GM04503 (cell line): ENCODE measurements at places on chromosomes 1 and 21.

GRCh38 chr1:231691618-231692259, 65.1 kb downstream of the DISC1 start:
- DNase-seq: no peak

DNA sequence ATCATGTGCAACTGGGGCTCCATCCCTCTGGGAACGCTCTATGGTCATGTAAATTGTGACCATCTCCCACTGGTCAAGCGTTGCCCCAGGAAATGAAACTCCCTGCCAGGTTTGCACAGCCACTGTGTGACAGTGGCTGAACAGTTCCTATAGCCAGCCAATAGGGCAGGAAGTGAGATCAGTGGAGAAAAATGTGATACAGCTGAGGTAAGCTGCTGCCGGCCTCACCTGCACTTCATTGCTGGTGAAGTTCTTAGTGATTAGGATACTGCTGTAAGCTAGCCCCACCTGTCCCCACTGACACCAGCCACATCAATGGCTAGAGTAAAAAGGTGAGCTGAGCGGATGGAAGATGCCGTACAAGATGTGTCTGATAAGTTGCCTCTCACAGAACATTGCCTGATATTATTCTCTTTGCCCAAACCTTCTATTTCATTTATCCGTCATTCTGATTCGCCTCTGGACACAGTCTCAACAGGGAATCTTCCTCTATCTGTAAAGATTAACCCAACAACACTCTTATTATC, 38.4 kb upstream of the CDC42BPA start:
- DNase-seq: no peak

DNA sequence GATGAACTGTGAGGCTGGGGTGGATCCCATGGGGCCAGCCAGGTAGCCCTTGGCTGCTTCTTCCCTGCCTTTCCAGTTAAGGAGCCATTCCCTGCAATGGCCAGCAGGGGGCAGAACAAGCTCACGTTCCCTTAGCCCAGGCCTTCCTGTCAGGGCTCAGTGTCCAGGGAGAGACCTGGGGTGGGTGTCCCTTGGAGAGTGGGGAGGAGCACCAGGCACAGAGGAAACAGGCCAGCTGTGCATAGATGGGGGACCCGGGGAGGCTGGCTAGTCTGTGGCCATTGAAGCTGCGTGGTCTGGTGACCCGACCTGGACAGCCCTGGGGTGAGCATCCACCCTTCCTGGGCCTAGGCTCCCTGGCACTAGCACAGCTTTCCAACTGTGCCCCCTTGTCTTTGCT, 13.2 kb upstream of the EPS8L3 start:
- no peak for DNase-seq

GRCh38 chr21:41824466-41825207, 54.5 kb downstream of the PRDM15 start:
- DNase-seq: no peak

GRCh38 chr1:54225986-54226559, 26.1 kb downstream of the MRPL37 start:
- no peak for DNase-seq

DNA sequence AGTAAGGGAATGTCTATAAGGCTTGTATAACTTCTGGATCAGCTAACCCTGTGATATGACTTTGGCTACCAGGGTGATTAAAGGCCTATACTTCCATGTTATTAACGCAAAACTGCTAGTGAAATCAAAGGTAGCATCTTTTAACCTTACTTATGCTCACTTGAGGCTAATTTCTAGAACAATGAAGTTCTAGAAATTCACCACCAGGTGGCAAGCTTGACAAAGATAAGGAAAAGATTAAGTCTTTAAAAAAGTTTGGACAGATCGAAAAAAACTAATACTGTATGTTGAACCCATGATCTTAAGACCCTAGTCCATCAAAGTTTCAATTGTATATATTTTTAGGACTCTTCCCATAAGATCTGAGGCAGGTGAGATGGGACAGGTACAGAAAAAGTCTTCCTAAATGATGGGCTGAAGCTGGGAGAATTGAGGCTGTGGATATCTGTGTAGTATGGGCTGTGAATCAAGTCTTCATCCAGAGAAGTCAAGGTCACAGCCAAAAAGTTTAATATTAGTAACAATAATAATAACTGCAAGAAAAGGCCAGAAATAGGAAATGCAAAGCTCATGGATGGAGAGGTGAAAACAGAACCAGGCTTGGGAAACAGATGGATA, 18.8 kb downstream of the KYAT3 start:
- DNase-seq: no peak

DNA sequence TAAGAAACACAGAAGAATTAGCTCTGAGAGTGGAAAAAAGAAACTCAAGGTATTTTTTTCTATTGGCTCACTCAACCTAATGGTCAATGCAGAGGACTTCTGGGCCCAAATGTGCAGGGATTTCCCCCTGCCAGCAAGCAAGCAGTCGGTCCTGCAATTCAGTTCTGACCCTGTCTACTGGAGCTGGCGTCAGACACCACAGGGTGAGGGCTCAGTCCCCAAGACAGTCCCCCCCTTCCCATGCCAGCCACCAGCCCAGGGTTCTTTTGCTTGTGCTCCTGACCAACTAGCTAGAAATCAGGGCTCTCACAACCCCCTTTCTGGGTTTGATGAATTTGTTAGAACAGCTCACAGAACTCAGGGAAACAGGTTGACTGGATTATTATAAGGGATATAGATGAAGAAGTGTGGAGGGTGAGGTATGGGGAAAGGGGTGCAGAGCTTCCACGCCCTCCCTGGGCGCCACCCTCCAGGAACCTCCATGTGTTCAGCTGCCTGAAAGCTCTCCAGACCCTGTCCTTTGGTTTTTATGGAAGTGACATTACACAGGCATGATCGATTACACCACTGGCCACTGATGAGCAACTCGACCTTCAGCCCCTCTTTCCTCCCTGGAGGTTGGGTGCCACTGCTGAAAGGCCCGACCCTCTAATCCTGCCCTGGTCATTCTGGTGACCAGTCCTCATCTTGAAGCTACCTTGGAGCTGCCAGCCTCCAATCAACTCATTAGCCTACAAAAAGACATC, 22.5 kb upstream of the PWP2 start:
- DNase-seq: no peak

DNA sequence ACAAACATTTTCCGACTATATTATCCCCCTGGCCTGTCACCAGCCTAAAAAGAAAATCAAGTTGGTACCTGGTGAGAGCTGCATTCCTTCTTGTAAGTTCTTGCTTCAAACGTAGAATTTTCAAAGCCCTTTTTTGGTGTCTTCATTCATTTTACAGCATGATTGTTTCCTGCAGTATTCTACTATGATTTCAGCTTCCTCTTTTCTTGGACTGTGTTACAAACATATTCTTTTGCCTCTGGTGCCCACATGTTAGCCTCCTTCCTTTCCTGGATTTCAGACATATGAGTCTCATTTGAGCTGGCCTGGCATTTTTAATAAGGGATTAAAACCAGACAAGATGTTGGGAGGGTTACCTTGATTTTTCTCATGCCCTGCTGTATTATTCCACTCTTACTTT, 142.5 kb downstream of the PIGK start:
- DNase-seq: no peak

- DNase-seq: no peak
Observed at GRCh38 chr1:24250791-24251190, 63.7 kb upstream of the IFNLR1 start.

DNA sequence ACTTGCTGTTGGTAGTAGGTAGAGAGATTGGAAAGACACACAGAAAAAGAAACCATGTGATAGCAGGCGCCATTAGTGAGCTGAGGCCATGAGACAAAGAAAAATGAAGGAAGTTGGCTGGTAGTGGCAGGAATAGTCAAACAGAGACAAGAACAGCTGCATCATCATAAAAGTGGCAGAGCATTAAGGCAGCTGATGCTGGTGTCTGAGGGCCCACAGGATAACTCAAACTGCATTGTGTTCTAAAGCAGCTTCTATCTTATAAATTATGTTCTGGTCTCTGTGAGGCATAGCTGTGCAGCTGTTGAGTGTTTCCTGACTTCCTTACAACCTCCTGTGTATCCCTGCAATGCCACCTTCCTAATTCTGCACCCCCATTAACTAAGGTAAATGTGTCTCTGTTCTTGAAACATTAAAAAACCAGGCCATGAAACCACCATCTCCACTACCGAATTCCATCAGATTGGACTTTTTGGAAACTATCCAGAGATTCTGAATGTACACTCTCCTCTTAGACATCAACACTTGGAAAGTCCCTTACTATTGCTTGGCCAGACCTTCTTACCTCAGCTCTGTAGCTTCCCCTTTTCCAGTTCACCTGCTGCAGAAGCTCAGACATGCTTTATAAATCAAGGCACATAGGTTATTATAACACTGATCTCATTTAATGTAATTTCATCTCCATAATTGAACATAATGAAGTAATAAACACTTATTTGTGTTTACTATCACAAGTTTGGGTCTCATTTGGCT, 23.4 kb upstream of the ARHGAP29 start:
- DNase-seq: no peak

GRCh38 chr1:183653876-183654451, 848 bp upstream of the APOBEC4 start:
- no peak for DNase-seq

DNA sequence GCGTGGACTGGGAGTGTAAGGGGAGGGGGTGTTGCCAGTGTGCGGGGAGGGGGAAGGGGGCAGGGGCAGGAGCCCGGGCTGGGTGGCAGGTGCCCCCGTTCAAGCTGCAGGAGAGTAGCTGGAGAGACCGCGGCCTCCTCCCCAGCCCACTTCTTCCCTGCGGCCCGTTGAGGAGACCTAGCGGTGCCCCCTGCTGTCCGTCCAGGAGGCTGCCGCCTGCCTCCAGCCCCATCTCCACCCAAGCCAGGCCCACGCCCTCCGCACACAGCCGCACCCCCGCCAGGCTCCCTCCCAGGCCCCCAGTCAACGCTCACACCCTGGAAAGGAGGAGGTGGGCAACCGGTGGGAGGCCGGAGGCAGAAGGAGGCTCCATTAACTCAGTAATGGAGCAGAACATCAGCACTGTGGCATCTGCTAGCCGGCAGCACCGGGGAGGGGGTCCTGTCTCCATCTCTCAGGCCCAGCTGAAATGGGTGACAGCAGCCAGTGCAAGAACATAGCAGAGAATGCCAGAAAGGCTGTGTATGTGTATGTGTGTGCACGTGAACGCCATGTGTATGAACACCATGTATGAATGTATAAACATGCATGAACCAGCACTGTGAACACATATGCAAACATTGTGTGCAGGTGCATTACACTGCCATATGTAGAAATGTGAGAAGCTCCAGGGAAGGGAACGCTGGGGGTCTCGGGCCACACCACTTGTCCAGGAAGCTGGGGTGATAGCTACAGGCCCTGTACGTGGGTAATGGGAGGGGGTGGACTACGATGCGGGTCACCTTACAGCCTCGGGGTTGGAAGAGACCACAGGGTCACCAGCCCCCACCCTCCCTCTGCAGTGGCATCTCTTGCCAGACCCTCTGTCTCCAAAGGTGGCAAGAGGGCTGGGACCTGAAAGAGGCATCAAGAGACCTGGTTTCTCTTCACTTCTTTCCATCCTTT, 84.6 kb downstream of the SYT2 start:
- DNase-seq: no peak

GRCh38 chr1:21149430-21149854, 27.3 kb downstream of the EIF4G3 start:
- peak; percentile 58 for DNase-seq

- DNase-seq: no peak
Observed at GRCh38 chr1:3316340-3316943, 138.0 kb upstream of the ARHGEF16 start.

DNA sequence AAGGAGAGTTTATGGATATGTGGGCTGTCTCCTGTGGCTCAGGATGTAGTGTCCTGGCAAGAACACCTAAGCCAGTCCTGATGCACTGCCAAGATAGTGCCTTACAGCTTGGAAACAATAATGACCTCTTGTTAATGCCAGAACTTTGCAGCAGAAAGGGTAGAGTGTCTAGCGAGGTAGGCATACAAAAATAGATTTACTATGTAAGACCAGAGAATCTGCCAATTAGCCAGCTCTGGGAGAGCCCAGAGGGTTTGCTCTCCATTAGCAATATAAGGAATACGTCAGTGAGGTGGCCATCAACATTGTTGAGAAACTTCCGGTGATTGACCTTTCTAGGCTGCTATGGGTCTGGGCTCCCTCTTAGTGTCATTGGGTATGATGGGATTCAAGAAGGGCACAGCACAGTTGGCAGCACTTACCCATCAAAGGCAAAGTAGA, 178.5 kb upstream of the GALNT2 start:
- no peak for DNase-seq

- no peak for DNase-seq
Observed at GRCh38 chr1:187921426-187921825, 1092.7 kb downstream of the PLA2G4A start.

- DNase-seq: peak; percentile 32
Observed at GRCh38 chr1:168582688-168583336, 6.4 kb downstream of the XCL1 start.

- peak; percentile 29 for DNase-seq
Observed at GRCh38 chr1:52288286-52288685, 77.7 kb downstream of the CC2D1B start.
